ENCODE measurements at places on chromosomes 4 and X.

GRCh38 chrX:69093960-69094871 lies 71.0 kb downstream of the PJA1 start:
- no peak for DNase-seq

- no peak for DNase-seq
Measured at GRCh38 chr4:110418641-110419040, 57.3 kb upstream of the ENPEP start.

DNA sequence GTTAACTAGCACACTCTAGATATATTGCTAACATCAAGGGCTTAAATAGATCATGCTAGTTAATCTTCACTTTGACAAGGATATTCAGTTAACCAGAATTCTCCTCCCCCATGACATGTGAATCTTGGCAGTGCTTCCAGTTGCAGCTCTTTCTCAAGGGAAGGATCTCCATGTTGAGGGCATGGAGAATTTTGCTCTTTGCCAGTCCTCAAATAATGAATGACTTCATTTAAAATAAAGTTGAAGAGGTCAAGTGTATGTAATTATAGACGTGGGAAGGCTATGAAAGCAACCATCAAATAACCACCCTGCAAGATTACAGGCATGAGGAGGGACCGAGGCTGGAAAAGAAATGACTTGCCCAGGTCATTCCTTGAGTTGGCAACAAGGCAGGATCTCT lies 87.3 kb upstream of the CPEB2 start:
- no peak for DNase-seq

GRCh38 chrX:7120878-7121219 lies 26.7 kb upstream of the STS start:
- no peak for DNase-seq

DNA sequence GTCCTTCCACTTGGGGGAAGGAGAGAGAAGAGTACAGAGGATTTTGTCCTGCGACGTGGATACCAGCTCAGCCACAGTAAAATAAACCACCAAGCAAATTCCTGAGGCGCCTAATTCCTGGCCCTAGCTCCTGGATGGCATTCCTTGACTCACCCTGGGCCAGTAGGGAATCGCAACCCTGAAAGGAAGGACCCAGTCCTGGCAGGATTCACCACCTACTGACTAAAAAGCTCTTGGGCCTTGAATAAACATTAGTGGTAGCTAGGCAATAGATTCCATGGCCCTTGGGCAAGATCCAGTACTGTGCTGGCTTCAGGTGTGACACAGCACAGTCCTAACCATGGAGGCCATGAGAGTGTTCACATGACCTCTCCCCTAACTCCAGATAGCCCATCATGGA lies 45.6 kb downstream of the GABRA3 start:
- DNase-seq = no peak

GRCh38 chrX:110172215-110172614 lies 145.7 kb downstream of the AMMECR1 start:
- DNase-seq = no peak

DNA sequence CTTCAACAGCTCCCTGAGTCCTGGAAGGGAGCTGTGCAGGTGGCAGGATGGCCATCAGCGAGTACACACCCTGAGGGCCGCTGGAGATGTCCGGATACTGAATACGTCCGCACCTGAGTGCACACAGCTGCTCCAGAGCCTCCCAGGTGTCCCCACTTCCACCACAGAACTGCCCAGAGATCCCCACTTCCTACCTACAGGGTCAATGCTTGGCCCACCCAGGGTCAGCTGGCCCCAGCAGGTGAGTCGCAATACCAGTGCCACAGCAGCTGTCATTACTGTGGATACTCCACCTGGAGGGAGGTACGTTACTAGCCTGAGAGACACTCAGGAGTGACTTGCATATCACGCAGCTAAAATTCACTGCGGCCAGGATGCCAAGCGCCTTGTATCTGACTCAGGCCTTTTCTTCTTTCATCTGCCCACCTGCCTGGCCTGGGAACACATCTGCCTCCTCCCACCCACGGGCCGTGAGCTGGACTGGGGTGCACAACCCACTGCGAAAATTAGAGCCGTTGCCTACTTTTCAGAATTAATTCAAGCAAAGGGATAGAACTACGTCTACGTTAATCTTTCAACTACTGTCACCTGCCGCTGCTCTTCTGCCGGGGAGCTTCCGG lies 9.4 kb downstream of the C4orf50 start:
- DNase-seq = no peak

GRCh38 chr4:6773616-6774540 lies 8.6 kb upstream of the KIAA0232 start:
- no peak for DNase-seq

DNA sequence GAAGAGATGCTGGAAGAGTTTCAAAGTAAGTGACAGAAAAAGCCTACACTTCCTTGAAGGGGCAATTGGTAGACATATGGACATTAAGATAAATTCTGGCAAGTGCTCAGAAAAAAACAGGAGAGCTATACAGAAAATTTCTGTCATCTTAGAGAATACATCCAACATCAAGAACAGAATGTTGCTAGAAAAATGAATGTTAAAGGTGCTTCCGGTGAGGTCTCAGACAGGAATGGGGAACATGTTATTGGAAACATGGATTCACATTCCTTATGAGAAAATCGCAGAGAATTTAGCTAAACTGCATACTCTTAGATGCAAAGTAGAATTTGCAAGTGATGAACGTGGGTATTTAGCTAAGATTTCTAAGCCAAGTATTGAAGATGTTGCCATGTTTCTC lies 9.5 kb downstream of the XAGE1B start:
- DNase-seq = no peak

DNA sequence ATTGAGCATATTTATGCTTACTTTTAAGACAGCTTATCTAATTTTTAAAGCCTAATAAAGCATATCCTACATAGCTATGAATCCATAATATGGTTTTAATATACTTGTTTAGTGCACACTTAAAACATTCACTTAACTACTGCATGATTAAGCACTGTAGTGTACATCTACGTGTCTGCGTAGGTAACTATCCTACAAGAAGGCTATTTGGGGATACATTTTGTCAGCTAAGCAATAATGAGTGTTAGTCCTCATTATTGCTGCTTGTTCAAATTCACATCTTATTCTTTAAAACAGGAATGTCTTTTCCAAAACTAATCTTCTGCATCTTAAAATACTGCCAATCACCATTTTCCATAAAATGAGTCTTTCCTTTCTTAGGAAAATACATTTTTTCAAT lies 38.6 kb downstream of the GASK1B start:
- no peak for DNase-seq

DNA sequence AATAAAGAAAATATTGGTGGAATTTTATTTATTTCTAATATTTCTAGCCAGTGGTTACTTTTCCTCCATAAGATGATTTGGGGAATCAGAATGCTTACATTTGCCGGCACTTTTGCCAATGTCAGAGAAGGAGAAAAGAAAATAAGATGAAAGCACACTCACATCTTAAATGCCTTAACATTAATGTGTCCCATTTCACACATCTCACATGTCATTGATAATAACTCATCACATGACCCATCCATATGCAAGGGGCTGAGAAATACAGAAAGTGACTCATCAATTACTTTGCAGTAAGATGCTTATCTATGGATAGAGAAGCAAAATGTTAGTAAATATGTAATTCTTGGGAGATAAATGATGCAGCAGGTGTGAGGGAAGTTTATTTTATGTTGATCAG lies 1531.0 kb downstream of the PCDH7 start:
- no peak for DNase-seq

DNA sequence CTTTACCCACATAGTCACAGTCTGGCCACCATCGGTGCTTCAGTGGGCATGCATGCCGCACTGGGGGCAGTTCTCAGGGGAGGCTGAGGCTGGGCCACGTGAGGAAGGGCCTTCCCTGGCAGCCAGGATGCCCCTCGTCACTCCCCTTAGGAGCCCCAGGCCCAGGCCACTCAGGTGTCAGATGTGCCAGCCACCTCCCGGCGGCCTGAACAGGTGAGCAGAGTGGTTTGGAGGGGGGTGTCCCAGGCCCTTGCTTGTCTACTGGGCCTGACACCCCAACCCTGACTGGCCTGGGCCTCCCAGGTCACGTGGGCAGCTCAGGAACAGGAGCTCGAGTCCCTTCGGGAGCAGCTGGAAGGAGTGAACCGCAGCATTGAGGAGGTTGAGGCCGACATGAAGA lies 12.1 kb downstream of the CCDC22 start:
- DNase-seq = no peak
